Ovary (tissue), 10 donors: ENCODE measurements at places on chromosomes 1 and 21. TPM values are rescaled to one million over a fixed set of nuclear protein-coding genes. Genes with fewer than 3 reads are reported as not detected.
A peak's percentile ranks its signal among the peaks of the same experiment; 100 is the strongest.

- DNase-seq, result no peak
- no peaks in the 10 kb centered on the region for H3K4me1 ChIP-seq
- H3K4me3 ChIP-seq, result no peak overlapping the region
- H3K27me3 ChIP-seq, result no peaks in the 10 kb centered on the region
- no peak overlapping the region for H3K27ac ChIP-seq
Measured at GRCh38 chr1:240486611-240487010, 125.3 kb downstream of the GREM2 start.

Gene CD34
- total RNA-seq, result 21.9 TPM

GRCh38 chr21:34801519-34802132 lies 132.8 kb downstream of the CLIC6 start:
- H3K36me3 ChIP-seq, result no peaks in the 10 kb centered on the region
- H3K4me1 ChIP-seq, result no peaks in the 10 kb centered on the region
- no peak overlapping the region for H3K27ac ChIP-seq
- H3K4me3 ChIP-seq, result no peak overlapping the region
- no peaks in the 10 kb centered on the region for H3K27me3 ChIP-seq

Gene COL11A1
- total RNA-seq, result 0.69 TPM

Gene EFNA1
- 21.0 TPM for total RNA-seq

- DNase-seq, result no peak
- no peak overlapping the region for H3K27ac ChIP-seq
- peaks cover 1% of the 10 kb centered on the region for H3K4me1 ChIP-seq
- no peaks in the 10 kb centered on the region for H3K27me3 ChIP-seq
- no peak overlapping the region for H3K4me3 ChIP-seq
Measured at GRCh38 chr1:94602316-94602715, 60.8 kb upstream of the F3 start.

GRCh38 chr1:59596956-59597355 lies 217.8 kb upstream of the HOOK1 start:
- H3K4me3 ChIP-seq, result no peak overlapping the region
- H3K27ac ChIP-seq, result no peak overlapping the region
- no peak for DNase-seq
- no peaks in the 10 kb centered on the region for H3K27me3 ChIP-seq

- no peaks in the 10 kb centered on the region for H3K27me3 ChIP-seq
- no peak overlapping the region for H3K4me3 ChIP-seq
- no peak overlapping the region for H3K27ac ChIP-seq
- peaks cover 5% of the 10 kb centered on the region for H3K4me1 ChIP-seq
- DNase-seq, result no peak
Measured at GRCh38 chr1:156157506-156157905, 4.1 kb downstream of the SEMA4A start.

Gene ERG
- 16.3 TPM for total RNA-seq

Gene FAM110D
- 2.1 TPM for total RNA-seq

Gene SMCP
- total RNA-seq, result not detected

Gene DPH2
- total RNA-seq, result 15.5 TPM

Gene PRKCZ
- total RNA-seq, result 7.5 TPM

GRCh38 chr1:202692959-202693555 lies 17.2 kb downstream of the SYT2 start:
- H3K36me3 ChIP-seq, result no peaks in the 10 kb centered on the region
- peak; percentile 78 for DNase-seq
- H3K27me3 ChIP-seq, result no peaks in the 10 kb centered on the region
- no peak overlapping the region for H3K27ac ChIP-seq
- H3K4me1 ChIP-seq, result no peaks in the 10 kb centered on the region

DNA sequence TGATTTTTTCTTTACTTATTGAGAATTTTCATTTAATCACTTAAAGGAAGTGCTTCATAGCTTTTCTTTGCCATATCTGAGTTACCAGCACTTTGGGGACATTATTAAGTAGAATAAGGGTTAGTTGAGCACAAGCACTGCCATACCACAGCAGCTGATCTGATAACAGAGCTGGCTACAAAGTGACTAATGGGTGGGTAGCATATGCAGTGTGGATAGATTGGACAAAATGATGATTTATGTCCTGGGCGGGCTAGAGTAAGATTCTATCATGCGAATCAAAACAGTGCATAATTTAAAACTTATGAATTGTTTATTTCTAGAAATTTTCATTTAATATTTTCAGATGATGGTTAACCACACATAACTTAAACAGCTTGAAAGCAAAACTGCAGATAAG lies 102.2 kb upstream of the SNX7 start:
- H3K4me3 ChIP-seq, result no peak overlapping the region
- no peak overlapping the region for H3K27ac ChIP-seq
- no peaks in the 10 kb centered on the region for H3K27me3 ChIP-seq
- no peaks in the 10 kb centered on the region for H3K36me3 ChIP-seq
- H3K4me1 ChIP-seq, result no peaks in the 10 kb centered on the region
- no peak for DNase-seq

- H3K36me3 ChIP-seq, result no peaks in the 10 kb centered on the region
- H3K27me3 ChIP-seq, result no peaks in the 10 kb centered on the region
- no peak for DNase-seq
- peaks cover 8% of the 10 kb centered on the region for H3K4me1 ChIP-seq
- no peak overlapping the region for H3K27ac ChIP-seq
Measured at GRCh38 chr21:36981049-36981391, 14.6 kb upstream of the HLCS start.

Gene S100A11
- total RNA-seq, result 60.2 TPM

Gene LAMB3
- 4.2 TPM for total RNA-seq

DNA sequence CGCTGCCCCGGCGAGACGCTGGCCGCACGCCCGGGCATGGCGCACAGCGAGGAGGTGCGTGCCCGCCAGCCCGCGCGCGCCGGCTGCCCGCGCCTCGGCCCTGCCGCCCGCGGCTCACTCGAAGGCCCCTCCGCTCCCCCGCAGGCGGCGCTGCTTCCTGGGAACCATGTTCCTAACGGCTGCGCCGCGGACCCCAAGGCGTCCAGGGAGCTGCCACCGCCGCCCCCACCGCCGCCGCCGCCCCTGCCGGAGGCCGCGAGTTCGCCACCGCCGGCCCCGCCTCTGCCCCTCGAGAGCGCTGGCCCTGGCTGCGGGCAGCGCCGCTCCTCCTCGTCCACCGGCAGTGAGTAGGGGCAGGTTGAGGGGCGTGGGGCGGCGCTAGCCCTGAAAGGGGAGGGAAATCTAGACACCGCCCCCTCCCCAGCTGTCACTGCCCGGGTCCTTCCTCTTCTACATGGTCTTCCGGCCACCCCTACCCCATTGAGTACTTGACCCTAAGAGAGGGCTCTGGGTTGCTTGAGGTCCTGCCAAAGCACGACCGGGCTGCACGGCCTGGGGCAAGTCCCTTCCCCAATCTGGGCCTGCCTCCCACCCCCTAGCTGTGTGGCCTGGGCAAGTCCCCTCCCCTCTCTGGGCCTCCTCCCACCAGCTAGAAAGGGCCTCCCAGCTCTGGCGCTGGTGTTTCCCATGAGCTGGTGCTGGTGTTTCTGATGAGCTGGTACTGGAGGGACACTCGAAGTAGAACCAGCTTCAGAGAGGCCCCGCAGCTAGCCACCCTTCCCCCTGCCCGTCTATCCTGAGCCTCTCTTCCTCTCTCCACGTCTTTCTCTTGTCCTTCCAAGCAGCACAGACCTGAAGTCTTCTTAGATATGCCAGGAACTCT lies 17.0 kb downstream of the TNFRSF25 start:
- H3K27ac ChIP-seq, result no peak overlapping the region
- H3K27me3 ChIP-seq, result no peaks in the 10 kb centered on the region
- H3K36me3 ChIP-seq, result no peaks in the 10 kb centered on the region
- no peak for DNase-seq

Gene MAPKAPK2
- 28.4 TPM for total RNA-seq

DNA sequence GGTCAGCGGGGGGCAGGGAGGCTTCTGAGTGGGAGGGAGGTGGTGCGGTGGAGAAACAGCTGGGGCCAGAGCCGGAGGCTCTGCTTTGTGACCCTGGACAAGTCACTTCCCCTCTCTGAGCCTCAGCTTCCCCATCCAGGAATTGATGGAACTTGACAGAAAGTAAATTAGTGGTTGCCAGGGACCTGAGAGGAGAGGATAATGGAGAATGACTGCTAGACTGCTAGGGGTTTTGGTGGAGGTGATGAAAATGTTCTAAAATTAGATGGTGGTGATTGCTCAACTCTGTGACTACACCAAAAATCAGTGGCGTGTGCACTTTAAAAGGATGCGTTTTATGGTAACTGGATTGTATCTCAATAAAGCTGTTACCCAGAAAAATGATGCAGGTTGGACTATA lies 100.9 kb downstream of the ARHGEF10L start:
- peaks cover 13% of the 10 kb centered on the region for H3K4me1 ChIP-seq
- no peak overlapping the region for H3K4me3 ChIP-seq
- no peak for DNase-seq
- no peaks in the 10 kb centered on the region for H3K36me3 ChIP-seq
- no peaks in the 10 kb centered on the region for H3K27me3 ChIP-seq

GRCh38 chr1:146012703-146013558 lies 8.6 kb downstream of the HJV start:
- H3K36me3 ChIP-seq, result no peaks in the 10 kb centered on the region
- no peak overlapping the region for H3K27ac ChIP-seq
- no peak for DNase-seq

Gene VWA5B1
- 0.10 TPM for total RNA-seq

DNA sequence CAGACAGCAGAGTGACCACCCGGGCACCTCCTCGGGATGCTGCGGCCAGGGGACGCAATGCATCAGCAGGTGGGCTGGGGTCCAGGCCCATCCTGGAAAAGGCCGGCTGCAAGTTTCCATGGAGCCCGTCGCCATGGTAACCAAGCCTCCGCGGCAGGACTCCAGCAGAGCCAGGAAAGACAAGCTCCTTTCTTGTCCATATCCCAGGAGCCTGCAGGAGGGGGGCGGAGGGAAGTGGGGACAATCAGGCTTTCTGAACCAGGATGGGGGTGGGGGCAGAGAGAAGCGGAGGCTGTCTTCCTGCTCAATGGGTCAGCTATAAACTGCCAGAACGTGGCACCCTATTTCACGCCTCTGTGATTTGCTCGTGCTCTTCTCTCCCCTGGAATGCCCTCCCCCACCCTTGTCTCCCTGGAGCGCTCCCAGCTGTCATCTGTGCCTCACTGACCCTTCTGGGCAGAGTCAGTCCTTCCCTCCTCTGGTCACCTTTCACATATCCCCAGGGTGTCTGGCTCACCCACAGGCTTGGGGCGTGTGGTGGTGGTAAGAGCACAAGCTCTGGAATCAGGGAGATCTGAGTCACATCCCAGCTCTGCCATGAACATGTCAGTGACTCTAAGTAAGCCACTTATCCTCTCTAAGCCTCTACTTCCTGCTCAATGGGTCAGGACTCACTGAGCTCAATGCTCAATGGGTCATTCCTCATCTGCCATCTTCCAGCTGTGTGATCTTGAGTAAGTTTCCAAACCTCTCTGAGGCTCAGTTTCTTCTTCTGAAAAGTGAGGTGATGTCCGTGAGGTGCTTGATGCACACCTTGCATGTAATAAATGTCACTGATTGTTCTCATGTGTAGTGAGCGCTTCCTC lies 58.9 kb upstream of the LAPTM5 start:
- no peak overlapping the region for H3K27ac ChIP-seq
- no peaks in the 10 kb centered on the region for H3K4me1 ChIP-seq
- H3K36me3 ChIP-seq, result no peaks in the 10 kb centered on the region
- peak; percentile 32 for DNase-seq
- no peaks in the 10 kb centered on the region for H3K27me3 ChIP-seq

Gene RGSL1
- total RNA-seq, result not detected

DNA sequence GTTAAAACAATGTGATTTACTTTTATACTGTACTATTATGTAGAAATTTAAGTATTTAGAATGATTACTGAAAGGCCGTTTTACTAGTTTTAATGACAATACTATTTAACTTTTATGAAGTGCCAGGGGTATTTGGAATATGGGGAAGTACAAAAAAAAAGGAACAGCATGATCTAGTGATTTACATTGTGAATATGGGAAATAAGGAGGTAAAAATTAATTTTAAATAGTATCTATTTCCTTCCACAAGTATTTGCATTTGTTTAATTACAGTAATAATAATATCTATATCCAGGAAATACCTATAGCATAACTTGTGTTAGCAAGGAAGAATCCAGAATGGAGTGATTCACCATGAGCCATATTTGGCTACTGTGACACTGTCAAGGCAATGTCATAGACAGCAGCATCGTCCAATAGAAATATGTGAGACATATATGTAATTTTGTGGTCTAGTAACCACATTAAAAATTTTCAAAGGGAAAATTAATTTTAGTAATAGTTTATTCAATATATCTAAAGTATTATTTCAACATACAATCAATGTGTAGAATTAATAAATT lies 22.0 kb downstream of the CNST start:
- peaks cover 7% of the 10 kb centered on the region for H3K4me1 ChIP-seq
- no peaks in the 10 kb centered on the region for H3K27me3 ChIP-seq
- no peak for DNase-seq
- no peaks in the 10 kb centered on the region for H3K36me3 ChIP-seq
- H3K4me3 ChIP-seq, result no peak overlapping the region
- H3K27ac ChIP-seq, result no peak overlapping the region

Gene NUP210L
- not detected for total RNA-seq

DNA sequence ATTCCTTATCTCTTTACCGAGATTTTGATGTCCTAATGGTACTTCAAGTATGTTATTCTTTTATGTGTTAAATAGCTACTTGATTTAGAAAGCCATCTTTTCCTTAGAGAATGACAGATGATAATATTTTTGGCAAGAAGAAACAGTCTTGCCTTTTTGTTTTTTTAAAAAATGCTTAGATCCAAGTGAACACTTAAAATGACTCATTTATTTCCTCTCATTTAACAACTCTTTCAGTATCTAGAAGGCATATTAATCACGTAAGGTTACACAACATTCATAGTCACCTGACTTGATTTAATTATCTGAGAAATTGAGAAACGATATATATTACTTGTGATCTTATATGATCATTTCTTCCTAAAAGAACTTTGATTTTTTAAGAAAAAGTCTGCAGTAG lies 52.4 kb downstream of the SUCO start:
- DNase-seq, result no peak
- no peaks in the 10 kb centered on the region for H3K27me3 ChIP-seq
- H3K4me3 ChIP-seq, result no peak overlapping the region
- H3K36me3 ChIP-seq, result no peaks in the 10 kb centered on the region

GRCh38 chr1:194807530-194808220 lies 1621.3 kb upstream of the B3GALT2 start:
- H3K4me3 ChIP-seq, result no peak overlapping the region
- no peak overlapping the region for H3K27ac ChIP-seq
- peaks cover 1% of the 10 kb centered on the region for H3K4me1 ChIP-seq

- H3K4me3 ChIP-seq, result no peak overlapping the region
- H3K27ac ChIP-seq, result no peak overlapping the region
- no peak for DNase-seq
- no peaks in the 10 kb centered on the region for H3K36me3 ChIP-seq
- peaks cover 5% of the 10 kb centered on the region for H3K4me1 ChIP-seq
Measured at GRCh38 chr1:31961536-31961935, 23.4 kb upstream of the PTP4A2 start.

- H3K36me3 ChIP-seq, result no peaks in the 10 kb centered on the region
- H3K27ac ChIP-seq, result no peak overlapping the region
- no peak overlapping the region for H3K4me3 ChIP-seq
- no peaks in the 10 kb centered on the region for H3K4me1 ChIP-seq
- no peak for DNase-seq
- no peaks in the 10 kb centered on the region for H3K27me3 ChIP-seq
Measured at GRCh38 chr21:21612466-21612865, 614.3 kb downstream of the NCAM2 start.

- H3K36me3 ChIP-seq, result no peaks in the 10 kb centered on the region
- H3K27ac ChIP-seq, result no peak overlapping the region
- no peaks in the 10 kb centered on the region for H3K4me1 ChIP-seq
- no peak overlapping the region for H3K4me3 ChIP-seq
- H3K27me3 ChIP-seq, result no peaks in the 10 kb centered on the region
Measured at GRCh38 chr1:189673217-189673616, 804.4 kb downstream of the BRINP3 start.

Gene RNF186
- 0.28 TPM for total RNA-seq

- no peaks in the 10 kb centered on the region for H3K27me3 ChIP-seq
- no peaks in the 10 kb centered on the region for H3K36me3 ChIP-seq
- peaks cover 3% of the 10 kb centered on the region for H3K4me1 ChIP-seq
- peak overlapping the region; percentile 23 for H3K27ac ChIP-seq
- no peak overlapping the region for H3K4me3 ChIP-seq
Measured at GRCh38 chr1:50644447-50645105, 221.3 kb upstream of the DMRTA2 start.

Gene DNAH14
- total RNA-seq, result 61.4 TPM
